Small intestine (tissue), 16 donors: ENCODE measurements at places on chromosomes 16 and 17. TPM values are rescaled to one million over a fixed set of nuclear protein-coding genes. Genes with fewer than 3 reads are reported as not detected.

Gene NRN1L
- polyA plus RNA-seq: 0.69 TPM

Gene OR1A1
- polyA plus RNA-seq: not detected

Gene RDM1
- 1.9 TPM for polyA plus RNA-seq

Gene SPNS2
- polyA plus RNA-seq: 37.3 TPM

Gene ABHD15
- 8.7 TPM for polyA plus RNA-seq

Gene NLRC5
- polyA plus RNA-seq: 25.4 TPM

Gene DPEP3
- polyA plus RNA-seq: 0.06 TPM

Gene WDR59
- polyA plus RNA-seq: 20.8 TPM

Gene ZFP3
- polyA plus RNA-seq: 4.5 TPM

Gene RASD1
- polyA plus RNA-seq: 7.6 TPM

Gene TLCD2
- 1.8 TPM for polyA plus RNA-seq

Gene SEZ6L2
- polyA plus RNA-seq: 38.9 TPM

Gene EFCAB13
- 9.0 TPM for polyA plus RNA-seq

Gene CANT1
- 64.3 TPM for polyA plus RNA-seq

Gene UBALD1
- polyA plus RNA-seq: 27.8 TPM

Gene SDK2
- under 0.01 TPM for polyA plus RNA-seq

Gene C17orf58
- 11.0 TPM for polyA plus RNA-seq

Gene C17orf75
- polyA plus RNA-seq: 10.0 TPM

Gene TRPV3
- 1.1 TPM for polyA plus RNA-seq

Gene TAT
- 0.54 TPM for polyA plus RNA-seq

Gene SGCA
- polyA plus RNA-seq: 6.2 TPM

Gene ANKFN1
- not detected for polyA plus RNA-seq

Gene AIPL1
- polyA plus RNA-seq: not detected

Gene PRRT2
- polyA plus RNA-seq: not detected

Gene SMIM36
- not detected for polyA plus RNA-seq

Gene KRT16
- not detected for polyA plus RNA-seq

Gene EVPL
- polyA plus RNA-seq: 10.7 TPM

Gene RUNDC1
- polyA plus RNA-seq: 7.2 TPM

Gene FOXN1
- polyA plus RNA-seq: 0.16 TPM

Gene MRPL45
- 56.1 TPM for polyA plus RNA-seq

Gene TP53TG3C
- polyA plus RNA-seq: not detected

Gene ATMIN
- 13.8 TPM for polyA plus RNA-seq

Gene PRM2
- polyA plus RNA-seq: not detected

Gene PRR15L
- polyA plus RNA-seq: 371 TPM

Gene ABCA9
- polyA plus RNA-seq: 2.4 TPM

Gene CACNG4
- 0.27 TPM for polyA plus RNA-seq

Gene B4GALNT2
- polyA plus RNA-seq: 0.54 TPM

Gene PLA2G10
- polyA plus RNA-seq: 5.7 TPM

Gene CCDC40
- 1.2 TPM for polyA plus RNA-seq

Gene FBXW10
- polyA plus RNA-seq: not detected

Gene CHST5
- 21.2 TPM for polyA plus RNA-seq

Gene SSTR5
- 0.24 TPM for polyA plus RNA-seq

Gene STX1B
- polyA plus RNA-seq: 0.64 TPM

Gene CA5A
- polyA plus RNA-seq: not detected

Gene MEIOB
- not detected for polyA plus RNA-seq

Gene SLC16A6
- polyA plus RNA-seq: 0.18 TPM

Gene SPAG5
- 39.3 TPM for polyA plus RNA-seq

Gene WNT3
- polyA plus RNA-seq: 2.9 TPM

Gene ERBB2
- 208 TPM for polyA plus RNA-seq

Gene TMIGD1
- 0.13 TPM for polyA plus RNA-seq

Gene ZG16
- polyA plus RNA-seq: 19.3 TPM

Gene HS3ST3A1
- not detected for polyA plus RNA-seq

Gene AANAT
- polyA plus RNA-seq: not detected
